Gastrocnemius medialis (tissue), 4 donors: ENCODE measurements at places on chromosomes 3 and 15. TPM values are rescaled to one million over a fixed set of nuclear protein-coding genes. Genes with fewer than 3 reads are reported as not detected.

CAND2 gene
- total RNA-seq, result 210 TPM

AP4E1 gene
- 13.5 TPM for total RNA-seq

DNA sequence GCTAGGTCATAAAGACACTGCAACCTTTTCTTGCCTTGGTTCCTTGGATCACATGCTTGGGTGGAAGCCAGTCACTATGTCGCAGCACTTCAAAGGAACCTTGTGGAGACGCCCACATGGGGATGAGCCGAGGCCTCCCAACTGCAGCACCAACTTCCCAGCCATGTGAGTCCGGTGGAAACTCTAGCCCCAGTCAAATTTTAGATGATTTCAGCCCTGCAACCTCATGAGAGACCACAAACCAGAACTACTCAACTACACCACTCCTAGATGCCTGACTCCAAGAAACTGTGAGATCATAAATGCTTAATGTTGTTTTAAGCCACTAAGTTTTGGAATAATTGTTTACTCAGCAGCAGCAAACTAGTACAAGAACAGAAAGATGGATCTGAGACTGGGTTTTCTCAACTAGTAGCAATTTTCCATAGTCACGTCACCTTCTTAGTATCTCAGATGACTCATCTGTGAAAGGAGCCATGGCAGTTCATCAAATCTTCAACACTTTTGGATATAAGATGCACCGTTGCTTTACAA, 86.5 kb downstream of the MB21D2 start:
- DNase-seq, result no peak
- no peaks in the 10 kb centered on the region for H3K27me3 ChIP-seq
- H3K36me3 ChIP-seq, result no peaks in the 10 kb centered on the region
- peaks cover 57% of the 10 kb centered on the region for H3K4me1 ChIP-seq
- H3K4me3 ChIP-seq, result no peak overlapping the region

NEDD4 gene
- total RNA-seq, result 45.4 TPM

GRCh38 chr15:60375306-60375705, 22.5 kb downstream of the ANXA2 start:
- no peak for DNase-seq
- no peak overlapping the region for H3K4me3 ChIP-seq
- H3K27ac ChIP-seq, result peak overlapping the region; percentile 89
- H3K4me1 ChIP-seq, result peaks cover 100% of the 10 kb centered on the region
- peaks cover 30% of the 10 kb centered on the region for H3K36me3 ChIP-seq

SLC28A2 gene
- total RNA-seq, result not detected

PLCB2 gene
- total RNA-seq, result 0.72 TPM

FANCD2OS gene
- total RNA-seq, result not detected

GRCh38 chr3:132232231-132232792, 84.9 kb upstream of the ACP3 start:
- no peak for DNase-seq
- peaks cover 5% of the 10 kb centered on the region for H3K4me1 ChIP-seq
- H3K36me3 ChIP-seq, result no peaks in the 10 kb centered on the region
- H3K27me3 ChIP-seq, result no peaks in the 10 kb centered on the region
